ENCODE measurements at places on chromosomes 12 and 14.

- DNase-seq, result no peak
These were observed 545.2 kb upstream of the MGAT4C start for GRCh38 chr12:86801439-86801838.

- peak; percentile 51 for DNase-seq
These were observed 138.9 kb upstream of the CCND2 start for GRCh38 chr12:4134448-4135263.

DNA sequence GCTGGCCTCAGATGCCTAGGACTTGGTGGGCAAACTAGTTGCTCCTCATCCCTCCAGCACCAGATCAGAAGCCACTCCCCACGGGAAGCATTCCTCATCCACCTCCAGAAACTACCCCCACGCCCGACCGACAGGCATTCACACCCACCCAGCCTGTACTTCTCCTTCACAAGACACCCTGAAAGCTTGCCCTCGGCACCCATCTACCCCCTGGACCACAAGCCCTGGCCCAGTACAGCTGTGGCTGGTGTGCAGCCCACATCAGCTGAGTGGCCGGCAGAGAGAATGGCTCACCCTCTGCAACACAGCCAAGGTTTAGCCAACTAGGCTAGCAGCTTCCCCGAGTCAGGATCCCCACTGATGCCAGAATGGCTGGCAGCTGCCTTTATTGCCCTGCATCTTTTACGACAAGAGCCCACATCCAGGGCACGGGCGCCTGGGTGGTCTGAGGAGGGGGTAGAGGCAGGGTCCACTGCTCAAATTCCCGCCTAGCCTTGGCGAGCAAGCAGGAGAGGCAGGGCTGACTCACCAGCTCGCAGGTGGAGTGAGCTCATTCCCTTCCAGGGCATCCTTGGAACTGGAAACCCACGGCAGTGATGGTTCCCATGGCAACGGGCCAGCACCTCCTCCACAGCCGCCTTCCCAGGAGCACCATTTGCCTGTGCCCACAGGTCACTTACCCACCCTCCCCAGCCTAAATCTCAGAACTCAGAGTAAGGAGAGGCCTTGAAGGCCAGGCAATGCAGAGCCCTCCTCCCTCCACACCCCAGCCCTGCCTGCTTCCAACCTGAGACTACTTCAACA, 17.1 kb downstream of the ACTN1 start:
- DNase-seq, result no peak

GRCh38 chr12:85281636-85282312, 1.8 kb downstream of the ALX1 start:
- DNase-seq, result no peak

- DNase-seq, result no peak
These were observed 165.4 kb upstream of the LRIG3 start for GRCh38 chr12:59085690-59086089.

DNA sequence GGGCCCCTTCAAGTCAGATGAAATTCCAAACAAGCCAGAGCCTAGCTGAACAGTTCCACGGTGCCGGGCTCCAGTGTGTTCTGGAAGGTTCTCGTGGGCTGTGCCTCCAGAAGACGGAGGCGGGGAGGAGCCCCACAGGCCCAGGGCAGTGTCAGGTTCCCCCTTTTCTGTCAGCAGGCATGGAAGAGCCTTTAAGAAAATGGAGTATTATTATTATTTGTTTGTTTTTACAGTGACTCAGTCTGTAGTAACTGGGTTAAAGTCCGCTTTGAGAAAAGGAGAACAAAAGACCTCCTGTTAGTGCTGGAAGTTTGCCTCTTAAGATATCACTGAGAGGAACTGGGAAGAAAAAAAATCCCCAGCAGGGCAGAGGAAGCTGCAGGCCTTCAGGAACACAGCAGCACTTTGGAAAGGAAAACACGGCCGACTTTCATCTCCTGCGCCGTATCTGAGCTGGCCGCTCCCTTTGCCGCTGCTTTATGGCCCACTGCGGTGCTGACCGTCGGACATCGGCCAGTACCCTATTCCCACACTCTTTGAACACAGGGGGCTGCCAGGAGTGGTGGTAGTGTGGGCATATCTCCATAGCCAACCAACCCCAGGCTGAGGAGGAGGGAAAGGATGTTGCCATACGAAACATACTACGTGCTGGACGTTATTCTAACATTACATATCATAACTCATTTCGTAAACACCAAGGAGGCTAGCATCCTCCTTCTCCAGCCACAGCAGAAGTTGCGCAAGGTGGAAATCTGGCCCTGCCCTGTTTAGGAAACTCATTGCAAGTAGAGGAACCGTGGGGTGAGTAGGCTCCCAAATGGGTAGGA, 194.0 kb downstream of the ZFP36L1 start:
- DNase-seq, result no peak

DNA sequence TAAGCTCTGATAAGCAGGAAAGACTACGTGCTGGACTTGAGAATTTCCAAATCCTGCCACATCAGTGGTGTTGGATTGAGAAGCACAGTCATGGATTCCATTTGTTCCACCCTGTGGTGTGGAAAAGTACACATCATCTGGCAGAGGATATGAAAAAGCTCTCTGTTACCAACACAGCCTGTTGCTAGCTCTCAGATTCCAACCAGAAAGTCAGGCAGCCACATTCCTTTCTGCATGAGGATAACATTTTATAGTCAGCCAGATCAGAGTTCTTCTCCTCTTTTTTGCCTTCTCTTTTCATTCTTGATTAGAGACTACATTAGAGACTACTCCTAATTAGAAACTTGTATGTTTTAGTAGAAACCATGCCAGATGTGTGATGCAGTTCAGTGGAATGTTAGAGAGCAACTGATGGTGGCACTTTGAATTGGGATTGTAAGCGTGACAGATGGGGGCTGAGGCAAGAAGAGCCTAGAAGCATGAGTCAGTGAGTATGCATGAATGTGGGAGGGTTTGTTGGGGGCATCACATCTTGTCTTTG, 61.2 kb upstream of the STXBP6 start:
- DNase-seq, result no peak

DNA sequence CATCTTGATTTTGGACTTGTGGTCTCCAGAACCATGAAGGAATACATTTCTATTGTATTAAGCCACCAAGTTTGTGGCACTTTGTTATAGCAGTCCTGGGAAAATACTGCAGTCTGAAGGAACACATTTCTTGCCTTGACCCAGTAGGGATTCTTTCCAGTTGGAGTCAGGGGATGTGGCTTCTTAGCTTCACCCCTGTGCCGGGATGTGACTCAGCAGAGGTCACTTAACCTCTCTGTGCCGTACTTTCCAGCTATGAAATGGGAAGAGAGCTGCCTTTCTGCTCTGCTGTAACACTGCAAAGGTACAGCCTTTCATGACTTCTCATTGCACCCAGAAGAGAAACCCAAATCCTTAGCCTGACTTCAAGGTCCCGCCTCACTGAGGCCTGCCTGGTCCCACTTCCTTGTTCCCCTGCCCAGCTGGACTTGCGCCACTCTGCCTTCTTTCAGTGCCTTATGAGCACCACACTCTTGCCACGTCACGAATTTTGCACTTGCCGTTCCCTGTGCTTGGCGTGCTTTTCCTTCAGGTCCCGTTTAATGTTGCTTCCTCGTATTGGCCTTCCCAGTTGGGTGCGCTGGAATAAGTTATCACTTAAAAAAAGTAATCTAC, 24.2 kb downstream of the CHST11 start:
- no peak for DNase-seq
